Effector memory CD8-positive, alpha-beta T cell (primary cell): ENCODE measurements at places on chromosomes 16 and 17.

GRCh38 chr17:43398724-43399595 lies at the start of gene ARL4D:
Gene ARL4D (plus strand): TSS chr17:43398993. CDS start chr17:43399733, 740 bp downstream.
- peak; percentile 78 for DNase-seq

DNA sequence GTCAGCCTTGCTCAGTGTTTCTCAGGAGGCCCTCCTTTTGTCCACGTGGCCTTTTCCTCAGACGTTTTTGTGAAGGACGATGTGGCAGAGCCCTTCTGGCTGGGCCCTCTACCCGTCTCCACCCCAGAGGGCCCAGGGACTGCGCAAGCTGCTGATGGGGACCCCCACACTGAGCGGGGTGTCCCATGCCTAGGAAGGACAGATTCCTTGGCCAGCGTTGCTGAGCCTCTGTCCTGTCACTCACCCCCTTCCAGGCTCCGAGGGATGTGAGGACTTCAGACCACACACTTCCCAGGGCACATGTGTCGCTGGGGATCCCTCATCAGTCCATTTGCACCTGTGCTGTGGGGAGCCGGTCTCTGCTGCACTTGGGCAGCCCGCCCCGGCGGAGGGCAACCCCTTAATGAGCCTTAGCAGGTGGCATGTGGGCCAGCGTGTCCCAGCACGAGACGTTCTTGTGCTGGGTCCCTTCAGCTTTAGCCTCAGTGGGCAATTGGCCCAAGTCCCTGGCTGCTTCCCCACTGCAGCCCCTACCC lies 48.3 kb downstream of the NT5M start:
- no peak for DNase-seq

DNA sequence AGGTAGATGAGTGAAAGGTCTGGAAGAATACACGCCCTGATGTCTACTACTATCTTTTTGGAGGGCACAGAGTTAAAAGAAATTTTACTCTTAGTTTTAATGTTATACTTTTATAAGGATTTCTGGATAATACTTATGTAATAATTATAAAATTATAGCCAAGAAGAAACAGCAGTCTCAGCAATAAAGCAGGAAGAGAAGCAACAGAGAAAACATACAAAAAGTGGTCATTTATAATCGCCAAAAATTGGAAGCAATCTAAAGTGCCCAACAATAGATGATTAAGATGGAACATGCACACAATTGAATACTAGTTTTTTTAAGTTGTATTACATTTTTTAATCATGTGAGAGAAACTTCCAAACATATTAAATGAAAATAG lies 64.4 kb downstream of the SMG6 start:
- DNase-seq: no peak

DNA sequence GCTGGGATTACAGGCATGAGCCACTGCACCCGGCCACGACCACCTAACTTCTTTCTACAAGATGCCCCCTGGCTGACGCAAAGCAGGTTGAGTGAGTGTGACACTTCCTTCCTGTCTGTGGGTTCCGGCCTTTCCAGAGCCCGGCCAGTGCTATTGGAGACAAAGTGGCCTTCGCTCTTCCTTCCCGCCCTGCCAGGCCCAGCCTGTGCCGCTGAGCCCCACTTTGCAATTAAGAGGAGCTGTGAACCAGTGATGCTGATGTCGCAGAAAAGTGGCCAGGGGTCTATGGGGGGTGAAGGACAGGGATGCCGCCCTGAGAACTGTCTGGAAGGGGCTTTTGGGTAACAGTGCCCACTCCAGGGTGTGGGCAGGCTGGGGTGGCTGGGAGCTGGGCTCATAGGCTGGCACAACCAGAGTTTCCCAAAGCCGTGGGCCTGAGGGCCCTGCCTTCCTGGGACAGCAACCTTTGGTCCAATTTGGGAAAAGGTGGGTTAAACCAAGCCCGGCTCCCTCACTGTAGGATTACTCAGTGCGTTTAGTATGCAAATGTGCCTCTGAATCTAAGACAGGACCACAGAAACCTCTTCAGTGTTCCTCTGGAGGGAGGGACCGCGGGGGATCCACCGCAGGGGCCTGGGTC lies 174.9 kb downstream of the SEC14L1 start:
- DNase-seq: no peak

- DNase-seq: no peak
Observed at GRCh38 chr16:19515757-19516156, 6.1 kb downstream of the GDE1 start.

DNA sequence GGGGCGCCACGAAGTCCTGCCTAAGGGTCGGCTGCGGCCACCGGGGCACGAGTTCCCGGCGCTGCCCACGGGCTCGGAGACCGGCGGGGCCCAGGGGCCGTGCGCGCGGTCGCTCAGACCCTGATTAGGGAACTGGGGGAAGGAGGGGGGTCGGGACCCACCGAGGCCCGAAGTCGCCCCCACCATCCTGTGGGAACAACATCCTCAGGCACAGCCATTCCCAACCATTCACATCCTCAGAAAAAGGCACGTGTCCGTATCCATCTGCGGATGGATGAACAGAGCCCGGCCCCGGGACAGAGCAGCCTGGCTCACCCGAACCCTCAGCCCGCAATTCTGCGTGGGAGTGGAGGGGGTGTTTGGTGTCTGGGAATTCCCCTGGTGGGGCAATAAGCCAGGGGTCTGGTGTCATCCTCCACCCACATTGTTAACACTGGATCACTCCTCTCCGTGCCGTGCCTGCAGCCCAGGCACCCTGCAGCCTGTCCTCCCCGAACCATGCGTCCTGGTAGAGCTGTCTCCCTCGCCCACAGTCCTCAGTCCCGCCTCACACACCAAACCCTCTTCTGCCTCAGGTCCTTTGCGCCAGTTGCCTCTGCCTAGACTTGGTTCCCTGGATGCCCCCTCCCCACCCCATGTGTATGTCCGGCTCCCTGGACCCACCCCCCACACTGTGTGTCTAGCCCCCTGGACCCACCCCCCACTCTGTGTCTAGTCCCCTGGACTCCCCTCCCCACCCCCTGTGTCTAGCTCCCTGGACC lies 789 bp upstream of the CCDC57 start:
- DNase-seq: peak; percentile 57

GRCh38 chr17:850086-850850 lies 68.1 kb downstream of the MRM3 start:
- no peak for DNase-seq

DNA sequence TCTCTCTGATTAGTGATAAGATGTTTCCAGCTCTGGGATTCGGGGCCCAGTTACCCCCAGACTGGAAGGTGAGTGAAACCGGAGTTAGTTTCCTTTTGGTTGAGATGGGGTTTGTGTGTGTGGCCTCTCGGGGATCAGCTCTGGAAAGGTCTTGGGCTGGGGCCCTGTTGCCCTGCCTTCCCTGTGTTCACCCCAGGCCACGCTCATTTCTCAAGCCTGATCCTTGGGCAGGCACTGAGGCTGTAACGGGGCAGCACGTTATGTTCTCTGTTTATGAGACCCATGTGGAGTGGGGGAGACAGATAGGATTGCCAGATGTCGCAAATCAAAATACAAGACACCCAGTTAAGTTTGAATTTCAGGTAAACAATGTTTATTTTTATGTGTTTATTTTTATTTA lies 35.5 kb downstream of the CPNE2 start:
- no peak for DNase-seq

- DNase-seq: no peak
Observed at GRCh38 chr17:32769846-32770245, 107.1 kb downstream of the MYO1D start.

GRCh38 chr17:39988206-39988810 lies 7.7 kb downstream of the PSMD3 start:
- no peak for DNase-seq

GRCh38 chr17:34566873-34567272 lies 12.5 kb upstream of the TMEM132E start:
- no peak for DNase-seq

GRCh38 chr16:26091511-26091910 lies 399.8 kb downstream of the HS3ST4 start:
- DNase-seq: no peak

GRCh38 chr17:44350733-44351226 lies 5.7 kb downstream of the GRN start:
- peak; percentile 60 for DNase-seq

- DNase-seq: no peak
Observed at GRCh38 chr17:32840241-32840640, 36.7 kb downstream of the MYO1D start.

DNA sequence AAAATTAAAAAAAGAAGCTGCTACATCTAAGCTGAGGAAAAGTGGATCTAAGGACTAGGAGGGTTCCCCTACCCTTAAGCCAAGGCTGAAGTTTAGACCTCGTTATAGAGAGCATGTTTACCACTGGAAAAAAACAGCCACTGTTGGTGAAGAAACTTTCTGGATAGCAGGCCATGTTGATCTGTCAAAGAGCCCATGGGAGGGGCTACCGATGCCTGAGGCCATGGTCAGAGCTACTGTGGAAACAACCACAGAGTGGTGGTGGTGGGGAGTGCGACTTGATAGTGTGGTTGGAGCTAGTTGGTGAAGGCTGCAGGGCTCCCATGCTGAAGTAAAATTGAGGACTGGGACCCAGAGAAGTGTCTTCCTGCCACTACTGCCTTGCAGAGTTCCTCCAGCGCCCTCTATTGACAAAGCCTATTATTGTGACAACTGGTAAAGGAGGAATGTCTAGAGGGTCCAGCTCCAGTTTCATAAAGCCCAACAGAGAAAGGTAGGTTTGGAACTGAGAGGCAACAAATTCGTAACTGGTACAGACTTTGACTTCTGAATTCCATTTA lies 12.7 kb upstream of the FAM20A start:
- no peak for DNase-seq

DNA sequence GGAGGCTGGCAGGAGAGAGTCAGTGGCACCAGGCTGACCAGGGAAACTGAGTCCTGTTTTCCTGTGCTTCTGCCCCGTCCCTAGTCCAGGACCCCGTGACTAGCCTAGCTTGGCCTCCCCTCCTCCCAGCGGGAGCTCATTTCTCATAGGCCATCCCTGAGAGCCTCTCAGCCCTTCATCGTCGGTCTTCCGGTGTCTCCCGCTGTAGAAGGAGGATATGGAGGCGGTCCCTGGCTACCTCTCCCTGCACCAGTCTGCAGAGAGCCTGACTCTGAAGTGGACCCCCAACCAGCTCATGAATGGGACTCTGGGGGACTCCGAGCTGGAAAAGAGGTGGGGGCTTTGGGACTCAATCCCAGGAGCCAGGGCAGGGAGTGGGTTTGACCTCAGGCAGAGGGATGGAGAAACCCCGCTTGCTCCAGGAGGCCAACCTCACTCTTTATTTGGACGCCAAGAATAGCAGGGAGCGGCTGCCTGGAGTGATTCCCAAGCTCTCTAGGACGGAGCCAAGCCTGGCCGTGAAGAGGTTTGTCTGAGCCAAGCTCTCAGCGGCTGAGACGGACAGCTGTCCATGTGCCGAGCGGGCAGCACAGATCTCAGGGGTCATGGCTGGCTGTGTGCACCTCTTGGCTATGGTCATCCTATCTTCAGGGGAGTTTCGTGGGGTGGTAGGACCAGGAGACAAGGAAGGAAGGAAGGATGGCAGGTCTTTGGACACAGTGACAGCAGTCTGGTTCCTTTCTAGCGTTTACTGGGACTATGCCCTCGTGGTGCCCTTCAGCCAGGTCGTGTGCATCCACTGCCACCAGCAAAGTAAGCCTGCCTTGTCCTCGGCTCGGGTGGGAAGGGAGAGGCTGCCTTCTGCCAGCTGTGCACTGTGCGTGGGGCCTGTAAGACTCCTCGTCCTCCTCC lies 26.8 kb downstream of the SGSM2 start:
- DNase-seq: no peak

DNA sequence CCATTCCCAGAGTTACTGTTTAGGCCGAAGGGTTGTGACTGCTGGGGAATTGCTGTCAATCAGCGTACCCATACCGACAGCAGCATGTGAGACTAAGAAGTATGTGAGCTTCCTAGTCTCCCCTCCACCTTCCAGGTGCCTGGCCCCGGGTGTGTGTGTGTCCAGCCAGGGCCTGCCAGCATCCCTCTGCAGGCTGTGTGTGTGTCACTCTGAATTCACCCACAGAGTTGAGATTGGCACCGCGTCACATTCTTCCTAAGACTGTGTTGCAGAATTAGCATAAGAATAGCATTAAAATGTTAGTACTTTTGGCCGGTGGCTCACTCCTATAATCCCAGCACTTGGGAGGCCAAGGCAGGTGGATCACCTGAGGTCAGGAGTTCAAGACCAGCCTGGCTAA lies 31.8 kb downstream of the PRMT7 start:
- no peak for DNase-seq

- no peak for DNase-seq
Observed at GRCh38 chr17:22517716-22518115, 825.4 kb downstream of the KCNJ18 start.

DNA sequence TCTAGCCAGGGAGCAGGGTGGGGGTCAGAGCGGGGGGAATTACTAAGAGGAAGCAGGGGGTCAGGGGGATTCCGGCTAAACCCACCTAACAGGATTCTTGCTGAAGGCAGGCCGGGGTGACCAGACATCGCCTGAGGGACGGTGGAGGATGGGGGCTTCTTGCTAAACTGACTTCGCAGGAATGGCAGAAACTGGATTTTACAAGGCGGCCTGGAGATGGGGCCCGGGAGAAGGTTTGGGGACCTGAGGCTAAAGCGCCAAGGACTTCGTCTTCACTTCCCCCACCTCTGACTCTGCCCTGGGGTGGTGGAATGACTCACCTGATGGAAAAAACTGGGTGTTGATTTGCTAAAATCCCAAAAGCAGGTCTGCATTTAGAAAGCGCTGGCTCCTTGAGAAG lies 23.5 kb downstream of the LGALS3BP start:
- no peak for DNase-seq

GRCh38 chr17:81328978-81329926 lies 34.1 kb upstream of the SLC38A10 start:
- DNase-seq: no peak

- DNase-seq: no peak
Observed at GRCh38 chr17:2750721-2751120, 1.3 kb upstream of the CCDC92B start.

GRCh38 chr17:52709724-52710123 lies 551.2 kb upstream of the CA10 start:
- no peak for DNase-seq

DNA sequence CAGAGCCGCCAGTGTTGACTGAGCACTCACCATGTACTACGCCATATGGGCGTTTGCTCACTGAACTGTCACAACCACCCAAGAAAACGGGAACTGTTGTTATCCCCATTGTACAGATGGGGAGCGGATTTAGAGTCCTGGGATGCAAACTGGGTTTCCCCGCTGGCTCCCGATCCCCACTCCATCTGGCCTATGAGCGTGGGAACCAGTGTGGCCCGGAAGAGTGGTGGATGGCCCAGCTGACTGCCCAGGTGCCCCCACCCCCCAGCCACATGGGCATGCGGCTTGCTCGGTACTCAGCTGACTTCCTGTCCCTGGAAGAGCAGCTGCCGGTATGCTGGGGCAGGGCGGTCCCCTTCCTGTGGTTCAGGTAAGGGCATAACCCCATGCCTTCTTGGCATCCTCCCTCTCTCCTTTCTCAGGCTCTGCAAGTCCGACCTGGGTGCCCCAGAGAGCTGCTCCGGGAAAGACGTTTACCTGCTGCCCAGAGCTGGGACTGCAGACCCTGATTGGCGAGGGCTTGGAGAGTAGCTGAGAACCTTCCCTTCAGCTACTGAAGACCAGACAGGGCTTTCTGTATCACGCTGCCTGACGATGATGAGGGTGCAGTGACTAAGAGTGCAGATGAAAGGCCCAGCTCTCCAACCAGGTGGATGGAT lies 16.2 kb downstream of the SOCS3 start:
- DNase-seq: peak; percentile 66

GRCh38 chr17:35127751-35128514 lies 6.5 kb downstream of the FNDC8 start:
- DNase-seq: no peak
